ENCODE measurements at places on chromosomes 5 and 9.

- no peak for DNase-seq
Measured at GRCh38 chr5:172542651-172543131, 88.4 kb upstream of the SH3PXD2B start.

DNA sequence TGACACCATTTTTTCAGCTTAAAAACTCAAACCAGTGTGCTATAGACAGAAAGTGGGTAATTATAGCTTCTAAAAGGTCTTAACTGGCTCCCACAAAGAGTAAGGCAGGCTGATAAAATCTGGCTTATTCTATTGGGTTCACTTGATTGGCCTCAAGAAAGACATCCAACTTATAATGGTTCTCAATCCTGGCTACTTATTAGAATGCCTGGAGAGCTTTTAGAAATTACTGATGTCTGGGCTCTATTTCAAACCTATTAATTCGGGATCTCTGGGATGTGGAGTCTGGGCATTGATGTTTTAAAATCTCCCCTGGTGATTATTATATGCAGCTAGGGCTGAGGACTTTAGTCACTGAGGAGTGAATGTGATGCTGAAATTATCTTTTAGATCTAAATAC is 188.0 kb downstream of the TARS1 start:
- DNase-seq: no peak

DNA sequence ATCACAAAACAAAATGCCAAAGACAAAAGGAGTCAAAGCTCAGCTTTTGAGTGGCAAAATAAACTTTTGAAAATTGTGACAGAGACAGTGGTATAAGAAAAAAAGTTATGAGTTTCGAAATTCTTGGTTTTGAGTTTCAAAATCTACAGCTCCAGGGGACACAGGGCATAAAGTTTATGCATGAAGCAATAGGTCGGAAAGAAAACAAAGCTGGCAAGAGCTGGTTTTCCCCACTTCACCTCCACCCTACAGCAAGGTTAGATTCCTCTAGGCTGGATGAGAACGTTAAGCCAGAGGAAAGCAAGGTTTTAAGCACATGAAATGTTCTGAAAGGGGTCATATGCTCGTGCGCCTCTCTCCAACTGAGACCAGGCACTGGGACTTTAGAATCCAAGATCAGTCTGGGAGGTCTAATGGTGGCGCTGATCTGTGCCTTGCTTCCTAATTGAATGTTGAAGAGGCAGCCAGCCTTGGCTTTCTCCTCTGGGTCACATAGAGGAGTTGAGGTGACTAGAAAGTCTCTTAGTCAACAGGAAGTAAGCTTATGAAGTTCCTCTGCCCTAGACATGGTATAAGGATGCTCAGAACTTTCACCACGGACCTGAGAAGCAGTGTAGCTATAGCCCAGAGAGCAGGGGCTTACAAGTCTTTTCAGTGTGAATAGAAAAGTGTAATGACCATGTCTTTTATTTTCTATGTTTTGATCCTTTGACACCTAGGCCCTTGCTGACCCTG is 167.7 kb upstream of the DMAC1 start:
- DNase-seq: no peak

GRCh38 chr5:133753856-133754255 is 141.5 kb upstream of the FSTL4 start:
- no peak for DNase-seq

GRCh38 chr5:138752341-138752950 is 779 bp upstream of the CTNNA1 start:
- no peak for DNase-seq

DNA sequence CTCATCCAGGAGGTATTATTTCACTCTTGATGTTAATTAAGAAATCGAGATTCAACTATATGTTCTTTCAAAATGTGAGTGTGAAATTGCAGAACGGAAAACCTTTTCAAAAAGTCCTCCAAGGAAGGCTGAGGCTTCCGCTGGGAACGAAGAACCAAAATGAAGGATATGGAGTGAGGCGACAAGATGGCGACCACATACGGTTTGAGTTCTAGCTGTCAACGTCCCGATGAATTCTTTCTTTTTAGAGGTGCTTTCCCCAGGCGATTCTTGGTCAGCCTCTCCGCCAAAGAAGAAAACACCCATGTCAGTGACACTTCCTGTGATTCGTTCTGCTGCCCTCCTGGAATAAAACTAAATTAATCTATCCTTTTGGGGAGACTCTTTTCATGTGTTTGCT is 78.3 kb upstream of the ADAMTS16 start:
- DNase-seq: no peak

DNA sequence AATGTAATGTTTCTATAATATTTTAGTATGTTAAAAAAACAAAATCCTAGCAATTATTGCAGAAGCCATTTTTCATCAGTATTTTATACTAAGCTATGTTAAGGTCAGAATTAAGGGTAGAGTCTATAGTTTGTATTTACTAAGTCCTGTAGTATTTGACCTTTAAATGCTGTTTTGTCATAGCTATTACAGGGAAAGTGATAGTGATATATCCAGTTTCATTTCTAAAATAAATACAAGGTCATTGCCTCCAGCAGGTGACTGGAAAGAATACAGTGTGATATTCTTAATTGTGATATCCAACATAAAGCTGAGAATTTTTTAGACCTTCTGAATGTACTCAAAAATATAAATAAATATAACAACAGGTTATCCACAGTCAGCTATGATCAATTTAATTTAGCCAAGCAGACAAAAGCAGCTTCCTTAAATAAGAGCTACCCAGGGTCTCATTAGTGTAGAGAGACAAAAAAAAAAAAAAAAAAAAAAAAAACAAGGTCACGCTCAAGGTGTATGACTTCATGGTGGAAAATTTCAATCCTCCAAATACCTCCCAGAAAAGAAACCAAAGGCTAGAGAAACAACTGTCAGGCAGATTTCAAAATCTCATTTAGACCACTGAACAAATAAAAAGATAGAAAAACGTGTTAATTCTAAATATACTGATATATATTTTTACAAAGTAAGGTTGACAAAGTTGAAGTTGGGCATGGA is 278.7 kb downstream of the HCN1 start:
- no peak for DNase-seq

- no peak for DNase-seq
Measured at GRCh38 chr5:166340039-166340438, 1951.4 kb upstream of the WWC1 start.

GRCh38 chr9:96251451-96251850 is 50.5 kb downstream of the HSD17B3 start:
- DNase-seq: no peak

DNA sequence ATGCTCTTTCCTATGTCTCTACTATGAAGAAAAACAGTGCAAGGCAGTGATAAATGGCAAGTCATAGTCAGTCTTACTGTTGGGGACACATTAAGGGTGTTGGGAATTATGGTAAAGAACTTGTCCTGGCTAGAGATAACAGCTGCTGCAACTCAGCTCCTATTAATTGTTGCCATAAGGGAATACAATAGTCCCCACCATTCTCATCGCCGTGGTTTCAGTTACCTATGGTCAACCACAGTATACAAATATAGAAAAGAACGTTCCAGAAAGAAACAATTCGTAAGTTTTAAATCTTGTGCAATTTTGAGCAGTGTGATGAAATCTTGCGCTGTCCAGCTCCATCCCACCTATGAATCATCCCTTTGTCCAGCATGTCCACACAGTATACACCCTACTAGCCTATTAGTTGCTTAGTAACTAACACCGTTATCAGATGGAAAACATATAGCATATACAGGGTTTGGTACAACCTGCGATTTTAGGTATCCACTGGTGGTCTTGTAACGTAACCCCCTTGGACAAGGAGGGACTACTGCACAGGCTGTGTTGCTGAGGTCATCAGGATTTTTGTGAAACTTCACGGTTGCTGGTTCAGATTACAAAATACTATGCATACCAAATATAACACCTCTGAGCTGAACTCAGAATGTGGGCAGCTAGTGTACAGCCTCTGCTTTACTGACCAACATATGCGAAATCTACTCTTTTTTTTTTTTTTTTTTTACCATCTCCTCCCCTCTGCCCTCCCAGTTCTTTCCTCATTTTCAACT is 53.5 kb downstream of the ZFR start:
- no peak for DNase-seq

DNA sequence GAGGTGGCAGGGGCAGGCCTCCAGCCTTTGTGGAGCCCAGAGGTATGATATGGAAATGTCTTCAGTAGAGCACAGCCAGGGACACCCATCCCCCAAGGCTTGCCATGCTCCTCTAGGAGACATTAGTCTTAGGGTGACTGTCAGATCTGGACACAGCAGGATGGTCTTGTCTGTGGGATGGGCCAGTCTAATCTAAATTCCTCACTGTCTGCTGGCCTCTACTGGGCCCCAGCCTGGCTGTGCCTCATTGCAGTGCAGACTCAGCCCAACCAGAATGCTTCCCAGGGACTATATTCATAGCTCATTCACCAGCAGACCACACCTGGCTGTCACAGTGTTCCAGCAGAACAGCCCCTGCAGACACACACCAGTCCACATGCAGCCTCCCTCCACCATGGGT is 129.5 kb upstream of the MRPS30 start:
- no peak for DNase-seq

DNA sequence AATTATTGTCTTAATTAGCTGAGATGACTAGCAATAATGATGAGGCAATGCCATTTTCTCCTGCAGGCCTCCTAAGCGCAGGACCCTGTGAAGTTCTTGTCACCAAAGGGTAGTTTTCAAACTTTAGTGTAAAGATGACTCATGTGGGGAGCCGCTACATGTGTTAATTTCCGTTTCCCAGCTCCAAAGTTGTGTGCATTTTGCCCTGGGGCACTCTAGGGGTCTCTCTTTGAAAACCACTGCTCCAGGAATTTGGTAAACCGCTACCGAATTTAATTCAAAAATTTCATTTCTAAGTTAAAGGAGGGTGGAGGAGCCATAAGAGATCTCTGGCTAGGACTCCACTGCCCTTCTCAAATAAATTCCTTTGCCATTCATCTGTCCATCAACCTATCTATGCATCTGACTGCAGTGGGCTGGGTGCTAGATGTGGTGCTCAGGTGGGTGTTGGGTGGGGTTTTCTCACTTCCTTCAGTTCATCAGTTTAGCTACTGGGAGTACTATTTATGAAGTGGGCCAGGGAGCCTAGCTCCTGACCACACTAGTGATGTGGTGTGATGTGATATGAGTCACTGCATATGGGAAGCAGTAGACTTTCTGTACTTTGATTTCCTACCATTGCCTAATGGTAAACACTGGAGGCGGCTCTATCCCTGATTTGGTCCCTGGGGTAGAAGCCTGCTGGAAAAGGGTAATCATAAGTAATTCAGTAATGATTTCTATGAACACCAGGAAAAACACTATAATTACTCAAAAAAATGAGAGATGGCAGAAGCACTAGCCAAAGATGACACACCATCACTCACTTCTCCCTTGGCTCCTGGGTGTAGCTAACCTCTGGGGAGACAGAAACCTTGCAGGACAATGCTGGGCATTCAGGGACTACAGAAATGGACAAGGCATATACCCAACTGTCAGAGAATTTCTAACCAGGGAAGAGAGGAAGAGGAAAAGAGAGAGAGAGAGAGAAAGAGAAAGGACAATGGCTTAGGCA is 4.0 kb upstream of the ZSWIM6 start:
- no peak for DNase-seq

DNA sequence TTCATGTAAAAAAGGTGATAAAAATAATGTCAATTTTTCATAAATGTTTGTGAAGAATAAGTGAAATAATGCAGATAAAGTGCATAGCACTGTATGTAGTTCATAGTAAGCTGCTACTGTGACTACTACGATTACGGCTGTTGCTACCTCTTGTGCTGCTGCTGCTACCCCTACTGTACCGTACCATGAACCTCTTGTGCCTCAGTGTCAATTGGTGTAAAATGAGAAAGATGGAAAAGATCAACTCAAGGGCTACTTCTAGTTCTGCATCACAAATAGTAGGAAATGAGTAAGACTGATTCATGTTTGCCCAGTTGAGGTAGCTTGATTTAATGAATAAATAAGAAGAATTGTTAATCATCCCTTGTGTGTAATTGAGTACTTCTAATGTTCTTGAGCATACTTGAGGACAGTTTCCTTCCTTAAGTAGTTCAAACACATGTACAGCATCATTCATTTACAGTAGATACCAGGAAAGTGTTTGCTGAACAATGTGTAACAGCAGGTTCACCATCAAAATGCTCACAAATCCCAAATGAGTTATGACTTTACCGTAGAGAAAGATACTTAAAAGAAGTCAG is 200.0 kb upstream of the ATP10B start:
- DNase-seq: no peak

GRCh38 chr9:84953252-84953773 is 283.8 kb downstream of the NTRK2 start:
- no peak for DNase-seq

DNA sequence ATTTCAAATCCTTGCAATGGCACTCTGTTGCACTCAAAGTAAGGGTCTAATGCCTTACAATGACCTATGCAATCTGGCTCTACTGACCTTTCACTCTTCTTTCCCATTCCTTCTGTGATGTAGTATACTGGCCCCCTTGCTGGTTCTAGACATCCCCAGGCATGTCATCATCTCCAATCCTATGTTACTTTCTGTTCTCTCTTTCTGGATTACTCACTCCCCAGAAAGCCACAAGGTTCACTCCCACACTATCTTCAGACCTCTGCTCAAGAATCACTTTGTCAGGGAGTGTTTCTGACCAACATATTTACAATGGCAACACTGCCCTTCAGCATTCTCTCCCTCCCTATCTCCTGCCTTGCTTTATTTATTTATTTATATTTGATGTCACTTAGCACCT is 802.2 kb upstream of the WWC1 start:
- DNase-seq: no peak

DNA sequence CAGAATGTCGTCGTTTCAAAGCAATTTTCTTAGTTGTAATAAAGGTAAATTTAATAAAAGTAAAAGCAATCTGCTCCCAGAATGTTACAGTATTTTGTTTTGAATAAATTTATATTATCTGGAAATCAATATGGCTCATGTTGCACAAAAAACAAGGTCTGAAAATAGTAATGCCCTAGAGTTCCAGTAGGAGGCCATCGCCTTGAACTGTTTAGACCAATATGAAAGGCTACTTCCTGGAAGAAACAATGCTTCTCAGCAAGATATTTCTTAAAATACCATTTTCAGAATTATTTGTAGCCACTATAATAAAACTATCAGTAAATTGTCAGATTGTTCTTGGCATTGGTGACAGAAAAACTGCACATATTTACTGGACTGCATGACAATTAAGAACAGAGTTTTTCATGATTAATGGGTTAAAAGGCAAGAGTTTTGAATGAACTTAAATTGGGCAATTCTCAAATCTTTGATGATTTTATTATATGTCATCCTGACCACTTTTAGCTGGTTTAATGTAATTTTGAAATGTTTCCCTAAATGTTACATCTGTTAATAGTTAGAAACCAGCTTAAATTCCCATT is 153.2 kb downstream of the COMMD10 start:
- DNase-seq: no peak

DNA sequence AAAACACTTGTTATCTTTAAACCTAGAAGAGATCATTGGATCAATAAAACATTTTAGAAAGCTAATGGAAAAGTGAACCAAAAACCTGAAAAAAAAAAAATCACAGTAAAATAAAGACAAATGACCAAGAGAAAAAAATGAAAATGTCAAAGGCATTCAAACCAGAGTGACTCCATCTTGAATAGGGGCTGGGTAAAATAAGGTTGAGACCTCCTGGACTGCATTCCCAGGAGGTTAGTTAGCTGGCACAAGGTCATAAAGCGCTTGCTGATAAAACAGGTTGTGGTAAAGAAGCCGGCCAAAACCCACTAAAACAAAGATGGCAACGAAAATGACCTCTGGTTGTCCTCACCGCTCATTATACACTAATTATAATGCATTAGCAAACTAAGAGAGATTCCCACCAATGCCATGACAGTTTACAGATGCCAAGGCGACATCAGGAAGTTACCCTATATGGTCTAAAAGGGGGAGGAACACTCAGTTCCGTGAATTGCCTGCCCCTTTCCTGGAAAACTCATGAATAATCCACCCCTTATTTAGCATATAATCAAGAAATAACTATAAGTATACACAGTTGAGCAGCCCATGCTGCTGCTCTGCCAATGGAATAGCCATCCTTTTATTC is 116.7 kb upstream of the NEK6 start:
- no peak for DNase-seq

Measured in activated naive CD4-positive, alpha-beta T cell treated with anti-CD3 and anti-CD28 coated beads, Interleukin-2, amount 50 U/mL, for 72 hours (primary cell).